ENCODE measurements at places on chromosomes 4 and X.

GRCh38 chrX:41086627-41086932 is 1.3 kb downstream of the USP9X start:
- DNase-seq: no peak

- no peak for DNase-seq
These were observed 201.5 kb upstream of the PITX2 start for GRCh38 chr4:110824344-110824743.

- DNase-seq: peak; percentile 30
These were observed 10.8 kb upstream of the NR3C2 start for GRCh38 chr4:148452970-148453369.

DNA sequence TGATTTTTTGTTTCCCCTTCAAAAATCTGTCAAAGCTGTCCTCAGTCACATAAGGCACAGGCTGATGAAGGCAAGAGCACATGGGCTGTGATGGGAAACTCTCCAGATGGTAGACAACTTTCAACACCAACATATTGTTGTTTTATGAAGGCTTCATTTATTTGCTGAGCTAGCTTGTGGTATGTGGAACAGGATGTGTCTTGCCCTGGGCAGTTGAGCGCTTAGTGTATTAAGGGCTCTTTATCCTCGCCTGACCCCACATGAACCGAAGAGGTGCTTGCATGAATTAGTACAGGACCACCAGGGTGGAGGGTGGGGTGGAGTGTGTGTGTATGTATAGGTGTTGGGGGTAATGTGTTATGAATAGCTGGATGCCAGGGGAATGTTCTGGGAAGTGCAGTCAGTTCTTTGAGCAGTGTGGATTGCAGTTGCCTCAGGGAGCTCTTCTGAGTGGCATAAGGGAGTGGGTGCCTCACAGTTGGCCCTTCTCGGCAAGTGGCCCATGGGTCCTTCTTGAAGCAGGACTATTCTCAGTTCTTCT is 103.1 kb downstream of the PHEX start:
- no peak for DNase-seq

DNA sequence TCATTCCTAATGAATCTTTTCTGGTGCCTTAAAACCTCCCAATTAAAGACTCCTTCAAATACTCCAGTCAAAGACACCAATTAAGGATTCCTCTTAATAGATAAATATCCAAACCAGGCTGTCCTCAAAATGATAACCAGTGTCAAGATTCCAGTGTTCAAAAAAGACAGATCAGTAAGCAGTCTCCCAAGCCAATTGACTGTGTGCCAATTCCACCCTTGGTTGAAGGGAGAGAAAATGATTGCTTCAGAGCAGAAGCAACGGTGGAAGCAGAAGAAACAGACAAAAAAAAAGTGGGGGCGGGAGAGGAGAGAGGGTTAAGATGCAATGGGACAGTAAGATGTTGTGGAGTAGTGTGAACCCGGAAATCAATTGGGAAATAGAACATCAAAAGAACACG is 216.0 kb upstream of the FTHL17 start:
- no peak for DNase-seq

DNA sequence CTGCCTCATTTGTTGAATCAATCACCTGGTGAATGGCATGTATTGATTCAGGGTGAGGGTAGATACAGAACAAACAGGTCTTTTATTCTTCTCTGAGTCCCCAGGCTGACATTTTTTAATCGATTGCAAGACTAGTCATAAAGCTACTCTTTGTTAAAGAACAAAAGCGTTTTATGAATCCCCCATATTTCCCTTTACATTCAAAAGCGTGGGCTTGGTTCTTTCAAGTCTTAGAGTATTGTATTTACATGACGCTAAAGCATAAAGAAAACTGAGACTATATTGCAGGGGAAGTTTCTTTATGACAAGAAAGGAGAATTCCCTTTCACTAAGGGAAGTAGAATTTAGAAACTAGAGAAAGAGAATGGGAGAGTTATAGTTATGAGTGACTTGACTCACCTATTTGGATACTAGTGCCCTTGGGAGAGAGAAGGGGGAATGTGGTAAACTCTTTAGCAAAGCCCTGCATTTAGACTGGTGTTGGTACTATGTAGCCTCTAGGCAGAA is 69.3 kb upstream of the PDE5A start:
- DNase-seq: no peak

DNA sequence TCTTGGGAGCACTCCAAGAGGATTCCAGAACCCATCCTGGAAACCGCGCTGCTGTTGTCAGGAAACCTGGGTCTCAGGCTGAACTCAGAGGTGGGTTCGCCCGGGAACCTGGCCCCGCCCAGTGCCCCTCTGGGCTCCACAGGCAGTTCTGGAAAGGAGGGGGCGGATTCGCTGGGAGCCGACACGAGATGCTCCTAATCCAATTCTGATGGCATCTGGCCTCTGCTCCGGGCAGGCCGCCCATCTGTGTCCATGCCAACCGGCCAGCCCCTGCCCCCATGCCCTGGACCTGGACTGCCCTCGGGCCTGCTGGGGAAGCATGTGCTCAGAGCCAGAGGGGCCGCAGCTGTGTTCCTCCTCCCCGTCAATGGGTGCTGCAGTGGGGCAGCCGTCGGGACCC is 21.0 kb downstream of the ATP2B3 start:
- peak; percentile 62 for DNase-seq

DNA sequence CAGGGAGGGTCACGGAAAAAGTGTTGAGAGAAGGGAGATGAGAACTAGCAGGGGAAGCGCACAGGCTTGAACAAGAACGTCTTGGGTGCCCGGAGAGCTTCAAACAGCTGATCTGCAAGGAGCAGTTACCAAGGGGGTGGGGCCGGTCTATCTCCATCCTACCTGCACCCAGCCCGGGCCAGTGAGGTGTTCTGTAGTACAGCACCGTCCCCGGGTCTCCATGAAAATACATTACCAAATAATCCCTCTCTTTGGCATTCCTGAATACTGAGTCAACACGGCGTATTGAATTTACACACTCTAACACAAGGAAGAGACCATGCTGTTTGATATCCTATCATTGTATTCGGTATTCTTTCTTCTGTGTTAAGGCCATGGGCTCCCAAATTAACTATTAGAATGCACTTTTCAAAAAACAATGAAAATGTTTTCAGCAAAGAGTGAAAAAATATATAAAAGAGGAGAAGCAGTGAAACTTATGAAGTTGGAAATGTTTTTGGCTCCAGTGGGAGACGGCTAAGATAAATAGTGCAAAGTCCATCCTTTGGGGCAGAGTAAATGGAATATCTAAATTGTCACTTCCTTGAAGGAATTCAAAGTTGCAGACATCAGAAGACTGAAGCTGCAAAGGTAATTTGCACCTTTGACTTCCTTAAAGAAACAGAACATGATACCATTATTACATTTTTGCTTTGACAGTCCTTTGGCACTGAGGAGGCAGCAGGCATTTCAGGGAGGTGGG is 90.3 kb downstream of the DHRSX start:
- DNase-seq: no peak

DNA sequence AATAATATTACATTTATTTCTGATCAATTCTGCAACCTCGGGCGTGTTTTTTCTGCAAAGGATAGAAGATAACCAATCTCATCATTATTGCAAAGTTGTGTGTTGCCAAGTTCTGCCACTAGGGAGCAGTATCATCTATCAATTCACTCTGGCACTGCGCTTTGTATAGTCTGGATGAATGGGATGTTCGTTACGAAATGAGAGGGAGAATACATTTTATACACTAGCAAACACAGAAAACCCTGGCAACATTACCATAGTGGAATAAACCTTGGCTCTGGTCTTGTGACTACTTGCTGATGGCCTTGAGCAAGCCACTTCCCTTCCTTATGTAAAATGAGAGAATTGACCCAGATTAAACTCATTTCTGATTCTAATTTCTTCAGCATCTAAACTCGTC is 97.5 kb upstream of the ZNF518B start:
- DNase-seq: peak; percentile 6

- DNase-seq: no peak
These were observed 4.2 kb downstream of the TMSB4X start for GRCh38 chrX:12979026-12979607.

DNA sequence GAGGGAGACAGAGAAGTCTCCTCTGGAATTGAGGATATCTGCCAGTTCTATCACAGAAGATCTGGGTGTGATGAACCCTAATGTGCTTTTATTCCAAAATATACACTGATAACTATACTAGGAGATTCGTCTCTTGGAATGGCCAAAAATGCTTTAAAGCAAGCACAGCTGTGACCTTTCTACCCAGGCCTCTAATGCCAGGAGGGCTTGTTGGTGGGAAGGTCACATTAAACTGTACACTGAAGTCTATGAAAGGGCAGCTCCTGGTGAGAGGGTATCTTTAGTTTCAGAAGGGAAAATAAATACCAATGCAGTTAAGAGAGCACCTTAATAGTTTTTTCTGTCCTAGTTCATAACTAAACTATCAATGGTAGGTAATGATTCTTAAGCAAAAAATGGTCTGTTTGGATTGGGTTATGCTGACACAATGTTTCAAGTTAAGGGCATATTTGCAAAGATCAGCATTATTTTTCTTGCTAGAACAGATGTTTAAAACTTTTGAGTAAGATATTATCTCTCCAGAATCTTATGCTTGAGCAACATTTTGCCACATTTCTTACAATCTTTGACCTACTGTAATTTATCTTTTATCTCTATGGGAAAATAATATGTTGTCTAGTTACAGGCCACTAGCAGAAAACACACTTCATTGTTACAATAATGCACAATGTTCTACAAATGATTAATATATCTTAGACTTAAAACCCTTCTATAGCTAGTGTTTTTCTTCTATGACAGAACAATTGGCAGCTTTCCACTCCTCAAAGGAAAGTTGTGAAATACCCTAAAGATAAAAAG is 59.6 kb downstream of the SEC24D start:
- DNase-seq: peak; percentile 22

DNA sequence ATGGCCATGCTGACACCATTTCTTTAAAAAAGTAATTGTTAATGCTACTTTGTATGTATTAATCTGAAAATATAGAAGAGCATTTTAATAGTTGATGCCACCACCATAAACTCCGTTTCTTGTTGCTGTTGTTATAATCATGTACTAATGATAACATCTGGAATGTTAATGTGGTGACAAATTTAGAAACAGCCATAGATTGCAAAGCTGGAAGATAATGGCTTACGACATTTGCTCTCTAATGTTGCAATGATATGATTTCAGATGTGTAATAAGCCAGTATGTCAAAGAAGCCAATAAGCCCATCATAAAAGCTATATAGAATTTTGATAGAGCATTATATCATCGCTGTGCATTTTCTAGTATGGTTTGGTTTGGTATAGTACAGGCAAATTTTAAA is 579.4 kb upstream of the ZFP42 start:
- DNase-seq: no peak

DNA sequence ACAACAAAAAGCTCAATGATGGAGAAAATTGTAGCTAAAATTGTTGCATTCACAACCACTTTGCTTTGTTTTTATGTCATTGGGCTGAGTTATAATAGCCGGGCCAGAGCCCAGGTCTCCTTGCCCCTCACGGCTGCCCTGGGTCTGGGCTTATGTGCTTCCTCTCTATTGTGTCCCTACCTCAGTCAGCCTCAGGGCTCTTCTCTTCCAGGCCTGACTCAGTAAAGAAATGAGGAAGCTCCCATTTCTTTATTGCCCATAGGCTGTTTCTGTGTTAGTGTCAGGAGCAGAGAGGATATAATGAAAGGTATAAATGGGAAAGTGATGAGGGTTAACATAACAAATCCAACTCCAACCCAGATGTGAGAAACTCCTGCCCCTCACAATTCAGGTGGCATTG is 18.0 kb downstream of the BST1 start:
- no peak for DNase-seq

DNA sequence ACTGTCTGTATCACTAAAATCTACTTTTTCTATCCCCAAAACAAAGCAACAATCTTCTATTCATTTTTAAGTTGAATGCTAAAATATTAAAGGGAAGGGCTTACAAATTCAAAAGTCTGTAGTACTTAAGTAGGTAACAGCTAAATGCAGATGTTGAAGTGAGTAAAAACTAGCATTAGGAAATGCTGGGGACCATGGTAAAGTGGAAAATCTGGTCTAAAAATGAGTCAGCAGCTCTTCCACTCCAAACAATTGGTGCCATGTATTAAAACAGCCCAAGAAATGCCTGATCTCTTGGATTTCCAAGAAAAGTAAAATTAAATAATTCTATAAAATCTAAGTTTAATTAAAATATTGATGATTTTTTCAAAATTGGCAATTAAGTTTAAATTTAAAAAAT is 73.3 kb upstream of the PPP3CA start:
- no peak for DNase-seq

DNA sequence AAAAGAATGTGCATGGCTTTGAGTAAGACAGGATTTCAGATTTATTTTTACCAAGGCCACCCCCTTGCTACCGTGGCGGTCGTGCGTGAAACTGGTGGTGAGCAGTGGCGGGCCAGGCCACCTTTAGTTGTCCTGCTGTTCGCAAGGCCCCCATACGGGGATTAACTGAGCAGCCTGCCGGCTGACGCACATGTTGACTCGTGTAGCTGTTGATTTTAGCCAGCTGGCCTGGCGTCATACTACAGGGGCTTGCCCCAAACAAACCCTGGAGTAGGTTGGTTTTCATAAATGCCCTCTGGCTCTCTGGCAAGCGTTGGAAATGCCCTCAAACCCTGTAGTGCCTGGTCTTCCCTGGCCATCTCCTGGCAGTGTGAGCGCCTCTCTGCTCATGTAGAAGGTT is 28.4 kb downstream of the WFS1 start:
- DNase-seq: no peak

GRCh38 chr4:11072463-11072862 is 356.2 kb downstream of the HS3ST1 start:
- no peak for DNase-seq

DNA sequence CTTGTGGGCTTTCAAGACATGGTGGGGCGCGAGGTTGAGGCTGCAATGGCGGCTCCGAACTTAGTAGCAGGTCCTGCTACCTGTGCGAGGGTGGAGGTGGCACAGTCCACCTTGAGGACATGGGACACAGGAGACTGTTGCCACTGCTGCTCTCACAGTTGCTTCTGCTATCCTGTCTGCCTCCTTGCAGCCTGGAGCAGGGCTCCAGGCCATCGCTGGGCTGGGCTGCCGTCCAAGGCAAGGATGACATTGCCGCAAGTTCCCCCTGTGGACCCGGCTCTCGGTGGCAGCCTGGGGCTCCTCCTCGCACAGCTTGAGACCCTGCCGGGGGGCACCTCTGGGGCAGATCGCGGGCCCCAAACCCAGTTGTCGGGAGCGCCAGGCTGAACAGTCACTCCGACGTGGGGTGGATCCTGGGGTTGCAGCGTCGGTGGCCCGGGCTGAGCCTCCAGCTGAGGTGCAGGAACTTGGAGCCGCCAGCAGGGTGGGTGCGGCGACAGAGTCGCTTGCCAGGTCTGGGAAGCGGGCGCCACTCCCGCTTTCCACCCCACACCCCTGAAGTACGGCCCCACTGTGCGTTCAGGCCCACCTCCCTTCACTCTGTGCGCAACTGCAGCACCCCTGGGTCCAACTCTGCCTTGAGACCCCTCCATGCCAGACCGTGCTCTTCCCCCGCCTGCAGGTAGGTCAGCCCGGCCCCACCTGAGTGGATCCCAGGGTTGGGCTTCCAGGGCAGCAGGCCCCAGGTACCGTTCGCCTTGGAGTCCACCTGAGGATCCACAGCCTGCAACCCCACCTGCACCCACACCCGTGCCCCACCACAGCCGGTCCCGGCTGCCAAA is 192.7 kb upstream of the NUDT6 start:
- DNase-seq: no peak

GRCh38 chrX:94908171-94908570 is 1234.2 kb downstream of the FAM133A start:
- no peak for DNase-seq

- no peak for DNase-seq
These were observed 77.3 kb downstream of the ARSJ start for GRCh38 chr4:113901994-113902787.

- DNase-seq: no peak
These were observed 313.9 kb downstream of the ASMT start for GRCh38 chrX:1928805-1929204.

- no peak for DNase-seq
These were observed 239.8 kb downstream of the SCFD2 start for GRCh38 chr4:53126099-53126498.

All from NCI-H226 (cell line).